ENCODE measurements at places on chromosomes 4 and X. TPM values are rescaled to one million over a fixed set of nuclear protein-coding genes. Genes with fewer than 3 reads are reported as not detected.

The POLN gene
- 3.2 TPM for total RNA-seq

DNA sequence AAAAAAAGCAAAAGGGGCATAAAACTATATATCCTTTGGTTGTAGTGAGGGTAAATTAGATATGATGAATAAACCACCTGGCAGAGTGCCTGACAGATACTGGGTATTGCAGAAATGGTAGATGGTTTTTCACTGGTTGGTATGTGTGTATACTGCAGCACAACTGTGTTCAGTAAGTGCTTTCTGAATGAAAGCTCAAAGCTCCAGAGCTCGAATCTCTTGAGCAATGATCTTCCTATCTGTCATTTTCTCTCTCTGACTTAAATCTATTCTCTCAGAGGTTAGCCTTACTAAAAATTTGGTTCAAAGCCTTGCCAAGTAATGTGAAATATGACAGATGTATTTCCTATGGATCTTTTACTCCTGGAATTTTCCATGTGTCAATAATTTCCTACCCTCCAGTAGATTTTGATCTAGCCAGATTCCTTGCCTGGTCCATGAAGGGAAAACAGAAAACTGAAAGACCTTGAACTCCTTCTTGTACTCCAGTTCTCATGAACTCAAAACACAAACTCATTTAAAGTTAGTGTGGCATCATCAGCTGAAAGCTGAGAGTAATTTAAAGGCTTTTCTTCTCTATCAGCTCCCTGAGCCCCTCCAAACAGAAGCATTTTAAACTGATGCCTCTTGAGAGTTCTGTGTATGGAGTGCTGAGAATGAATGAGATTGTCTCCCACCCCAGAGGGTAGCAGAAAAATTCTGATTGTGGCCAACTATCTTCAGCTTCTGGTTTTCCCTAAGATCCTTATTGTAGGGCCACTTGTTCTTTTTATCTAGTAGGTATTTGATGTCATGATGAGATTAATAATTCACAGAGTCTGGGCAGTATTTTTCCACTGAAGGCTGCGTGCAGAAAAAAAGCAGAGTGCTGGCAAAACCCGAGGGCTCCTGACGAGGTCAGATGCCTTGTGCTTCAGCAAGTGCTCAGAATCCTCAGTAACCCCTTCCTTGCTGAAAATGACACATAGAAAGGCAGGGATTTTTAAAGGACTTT is 363.4 kb upstream of the BOD1L1 start:
- no peak for DNase-seq

GRCh38 chrX:91389026-91389425 is 45.6 kb upstream of the PABPC5 start:
- no peak for DNase-seq

GRCh38 chr4:33061727-33062126 is 2341.6 kb downstream of the PCDH7 start:
- no peak for DNase-seq

- DNase-seq: no peak
Measured at GRCh38 chrX:46913667-46914066, 1.4 kb downstream of the JADE3 start.

DNA sequence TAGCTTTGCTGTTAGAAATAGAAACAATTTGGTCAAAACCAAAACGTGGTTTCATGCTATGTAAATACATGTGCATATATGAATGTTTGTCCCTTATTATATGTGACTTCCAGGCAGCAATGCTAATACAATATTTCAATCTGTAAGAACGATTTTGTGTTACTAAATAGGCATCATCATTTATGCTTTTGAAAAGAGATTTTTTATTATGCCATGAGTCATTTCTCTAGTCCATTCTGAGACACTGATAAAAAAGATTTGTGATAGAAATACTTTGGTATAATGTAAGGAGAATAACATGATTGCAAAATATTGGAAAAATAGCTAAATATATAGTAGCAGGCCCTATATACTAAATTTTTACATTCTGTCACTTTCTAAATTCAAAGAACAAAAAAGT is 28.9 kb downstream of the SYNPO2 start:
- DNase-seq: no peak

GRCh38 chr4:86530183-86530582 is 63.9 kb upstream of the PTPN13 start:
- no peak for DNase-seq

The ASB9 gene
- total RNA-seq: 1.3 TPM

DNA sequence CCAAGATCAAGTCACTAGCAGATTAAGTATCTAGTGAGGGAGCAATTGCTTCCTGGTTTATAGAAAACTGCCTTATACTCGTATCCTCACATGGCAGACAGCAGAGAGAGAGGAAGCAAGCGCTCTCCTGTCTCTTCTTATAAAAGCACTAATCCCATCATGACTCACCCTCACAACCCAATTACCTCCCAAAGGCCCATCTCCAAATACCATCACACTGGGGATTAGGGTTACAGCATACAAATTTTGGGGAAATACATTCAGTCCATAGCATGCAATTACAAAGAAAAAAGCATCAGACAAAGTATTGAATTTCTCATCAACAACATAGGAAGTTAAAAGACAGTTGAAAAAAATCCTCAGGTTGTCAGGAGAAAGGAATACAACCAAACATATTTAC is 292.6 kb downstream of the IQCM start:
- no peak for DNase-seq

GRCh38 chr4:144650311-144651005 is 4.5 kb downstream of the HHIP start:
- DNase-seq: no peak

DNA sequence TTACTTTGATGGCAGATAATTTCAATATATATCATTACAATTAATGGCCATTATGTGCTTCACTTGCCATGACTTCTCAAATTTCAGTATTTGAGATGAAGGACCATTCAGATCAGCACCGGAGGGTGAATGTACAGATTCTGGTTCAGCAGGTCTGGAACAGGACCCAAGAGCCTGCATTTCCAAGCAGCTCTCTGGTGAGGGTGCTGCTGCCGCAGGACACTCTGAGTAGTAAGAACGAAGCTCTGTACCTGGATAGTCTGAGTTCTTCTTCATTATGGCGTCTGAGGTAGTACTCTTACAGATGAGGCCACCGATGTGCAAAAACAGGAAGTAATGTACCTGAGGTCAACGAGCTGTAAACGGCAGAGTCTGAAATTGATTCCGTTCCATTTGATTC is 228.2 kb downstream of the FBXW7 start:
- no peak for DNase-seq

DNA sequence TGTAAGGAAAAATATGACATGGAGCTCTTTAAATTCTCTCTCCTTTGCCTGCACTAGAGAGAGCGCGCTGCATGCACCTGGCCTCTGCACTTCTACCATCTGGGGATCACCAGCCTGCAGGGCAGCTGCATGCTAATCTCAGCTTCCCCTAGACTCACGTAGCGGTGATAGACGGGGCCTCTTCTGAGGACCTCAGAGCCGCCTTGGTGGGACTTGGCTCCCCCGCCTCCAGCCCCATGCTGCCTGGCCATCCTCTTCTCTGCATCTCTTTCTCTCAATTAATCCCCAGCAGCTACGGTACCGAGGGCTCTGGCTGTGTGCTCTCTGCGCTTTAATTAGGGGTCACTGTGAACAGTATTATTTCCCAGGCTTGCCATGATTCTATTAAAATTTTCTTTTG is 52.8 kb upstream of the PSAPL1 start:
- no peak for DNase-seq

The TFDP3 gene
- total RNA-seq: not detected

The CXCL11 gene
- total RNA-seq: 0.23 TPM

- peak; percentile 94 for DNase-seq
Measured at GRCh38 chr4:77156912-77157858, at the start of gene CCNG2. CCNG2 (plus strand) TSS chr4:77157207; CDS start chr4:77158533, 1,326 bp downstream.

DNA sequence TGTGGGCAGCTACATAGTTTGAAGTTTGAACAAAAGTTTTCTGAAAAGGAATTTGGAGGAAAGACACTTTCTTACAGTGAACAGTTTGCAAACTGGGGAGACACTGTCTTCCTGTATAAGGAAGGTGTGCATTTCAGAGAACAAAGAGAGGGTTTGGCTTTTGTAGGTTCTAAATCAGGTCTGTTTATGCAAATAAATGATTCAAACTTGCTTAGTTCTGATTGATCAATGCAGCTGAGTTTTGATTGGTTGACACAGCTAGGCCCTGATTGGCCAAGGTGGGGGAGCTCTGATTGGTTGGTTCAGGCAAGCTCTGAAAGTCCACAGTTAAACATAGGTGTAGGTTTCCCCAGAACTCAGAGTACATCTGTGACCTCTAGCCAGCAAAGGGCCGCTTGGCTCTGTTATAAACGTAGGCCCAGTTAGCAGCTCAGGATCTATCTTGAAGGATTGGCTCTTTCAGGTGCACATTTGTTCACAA is 63.0 kb upstream of the ENPP6 start:
- no peak for DNase-seq

GRCh38 chr4:55386073-55386472 is 9.7 kb upstream of the TMEM165 start:
- no peak for DNase-seq

DNA sequence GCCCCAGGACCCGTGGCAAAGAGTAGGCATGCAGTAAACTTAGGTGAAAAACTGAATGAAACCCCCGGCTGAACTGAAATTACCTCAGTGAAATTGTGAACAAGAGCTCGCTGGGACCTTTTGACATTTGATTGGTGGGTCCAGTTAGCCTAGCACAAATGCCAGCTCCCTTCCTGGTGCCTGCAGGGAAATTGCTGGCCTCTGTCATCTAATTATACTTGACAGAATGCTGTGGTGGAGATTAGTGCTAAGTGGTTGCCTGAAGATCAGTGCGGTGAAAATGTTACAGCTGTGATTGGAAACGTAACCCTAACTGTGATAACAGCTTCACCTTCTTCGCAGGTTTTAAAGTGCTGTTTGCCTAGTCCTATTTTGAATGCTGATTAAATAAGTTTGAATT is 43.0 kb downstream of the ADD1 start:
- DNase-seq: no peak

GRCh38 chrX:5163663-5164062 is 1065.0 kb downstream of the NLGN4X start:
- DNase-seq: no peak

DNA sequence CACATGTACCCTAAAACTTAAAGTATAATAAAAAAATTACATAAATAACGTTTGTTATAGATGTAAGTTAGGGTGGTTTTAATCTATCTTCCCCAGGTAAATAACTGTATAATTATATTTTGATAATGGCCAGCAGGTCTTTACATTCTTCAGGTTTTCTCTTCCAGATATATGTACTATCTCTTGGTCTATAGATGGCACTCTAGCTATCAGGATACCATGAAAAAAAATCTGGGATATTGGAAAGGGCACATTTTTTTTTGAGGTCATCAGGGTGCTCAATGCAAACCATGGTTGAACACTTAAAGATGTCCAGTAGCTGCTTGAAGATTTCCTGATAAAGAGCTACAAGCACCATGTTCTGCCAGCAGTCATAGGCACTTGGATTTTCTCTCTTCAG is 15.6 kb upstream of the ADH4 start:
- no peak for DNase-seq

- no peak for DNase-seq
Measured at GRCh38 chr4:37146260-37146659, 98.3 kb upstream of the NWD2 start.

The QDPR gene
- total RNA-seq: 15.6 TPM

DNA sequence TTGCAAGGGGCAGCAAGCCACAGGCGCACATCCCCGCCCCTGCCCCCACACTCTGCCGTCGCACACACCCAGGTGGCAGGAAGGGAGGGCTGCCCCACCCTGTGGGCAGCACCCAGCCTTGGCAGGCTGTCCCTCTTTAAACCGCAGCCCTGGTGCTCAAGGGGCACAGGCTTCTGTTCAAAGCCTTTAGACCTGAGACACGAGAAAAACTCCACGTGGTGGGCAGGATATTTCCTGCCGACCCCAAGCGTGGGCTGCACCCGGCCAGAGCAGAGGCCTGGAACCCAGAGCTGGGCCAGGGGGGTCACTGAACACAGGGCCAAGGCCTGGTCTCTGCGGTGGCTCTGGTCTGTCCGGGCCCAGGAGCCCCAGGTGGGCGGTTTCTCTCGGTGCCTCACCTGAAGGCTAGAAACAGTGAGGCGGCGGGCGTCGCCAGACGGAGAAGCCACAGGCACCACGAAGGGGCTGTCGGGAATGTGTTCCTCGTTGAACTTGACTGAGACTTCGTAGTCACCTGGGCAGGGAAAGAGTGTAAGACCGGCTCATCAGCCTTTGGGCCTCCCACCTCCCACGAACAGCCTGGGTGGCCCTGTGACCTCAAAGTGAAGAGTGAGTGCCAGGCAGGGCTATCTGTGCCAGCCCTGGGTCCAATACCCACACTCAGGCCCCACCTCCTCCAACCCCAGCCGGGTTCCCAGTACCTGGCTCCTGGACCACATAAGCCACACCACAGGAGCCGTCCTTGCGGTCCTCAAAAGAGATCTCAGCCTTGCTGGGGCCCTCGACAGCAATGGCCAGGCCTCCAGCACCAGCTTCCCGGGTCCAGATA is 23.0 kb downstream of the FLNA start:
- DNase-seq: peak; percentile 40

- DNase-seq: no peak
Measured at GRCh38 chr4:89136525-89136924, 25.2 kb downstream of the TIGD2 start.

GRCh38 chr4:176360446-176360845 is 40.7 kb downstream of the SPCS3 start:
- no peak for DNase-seq

Measured in aorta (tissue), 5 donors.